Endothelial cell of umbilical vein (primary cell): ENCODE measurements at places on chromosomes 2 and 18. TPM values are rescaled to one million over a fixed set of nuclear protein-coding genes. Genes with fewer than 3 reads are reported as not detected.

KRTCAP3 gene
- total RNA-seq = 4.0 and 4.6 TPM in 2 replicates

EHBP1 gene
- 31.6 and 34.8 TPM in 2 replicates for total RNA-seq

SNTG2 gene
- total RNA-seq = not detected in 2 replicates

HDLBP gene
- 554 and 569 TPM in 2 replicates for total RNA-seq

C2orf66 gene
- 0.27 and 0.39 TPM in 2 replicates for total RNA-seq

DHRS9 gene
- total RNA-seq = 0.32 TPM in 1 of 2 replicates, not detected in the other

SELENOI gene
- total RNA-seq = 23.1 and 25.3 TPM in 2 replicates

ORC4 gene
- 24.5 and 27.0 TPM in 2 replicates for total RNA-seq

RAMP1 gene
- total RNA-seq = not detected in 2 replicates

HOXD1 gene
- 10.4 and 14.1 TPM in 2 replicates for total RNA-seq
